NCI-H1436 treated with DMSO at 0.1 percent for 48 hours (cell line): ENCODE measurements at places on chromosomes 7 and 10.

GRCh38 chr7:22799633-22800032 lies 23.0 kb downstream of the TOMM7 start:
- no peak for DNase-seq

GRCh38 chr7:100825751-100826513 lies 1.4 kb downstream of the EPHB4 start:
- DNase-seq: no peak

DNA sequence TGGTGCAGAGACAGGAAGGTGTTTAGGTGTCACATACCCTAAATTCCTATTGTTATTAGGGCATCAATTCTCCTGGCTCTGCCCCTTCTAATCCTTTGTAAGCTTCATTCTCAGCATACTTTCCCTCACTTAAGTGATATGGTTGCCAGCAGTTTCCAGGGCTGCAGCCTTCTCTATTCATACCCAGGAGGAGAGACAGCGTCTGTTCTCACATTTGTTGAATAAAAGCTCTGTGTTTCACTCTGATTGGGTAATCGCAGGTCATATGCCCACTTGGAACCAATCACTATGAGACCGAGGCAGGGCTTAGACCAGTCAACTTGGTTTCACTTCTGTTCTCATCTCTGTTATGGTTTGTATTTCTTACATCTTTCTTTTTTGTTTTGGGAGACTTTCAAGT lies 109.6 kb upstream of the MTPN start:
- peak; percentile 77 for DNase-seq

DNA sequence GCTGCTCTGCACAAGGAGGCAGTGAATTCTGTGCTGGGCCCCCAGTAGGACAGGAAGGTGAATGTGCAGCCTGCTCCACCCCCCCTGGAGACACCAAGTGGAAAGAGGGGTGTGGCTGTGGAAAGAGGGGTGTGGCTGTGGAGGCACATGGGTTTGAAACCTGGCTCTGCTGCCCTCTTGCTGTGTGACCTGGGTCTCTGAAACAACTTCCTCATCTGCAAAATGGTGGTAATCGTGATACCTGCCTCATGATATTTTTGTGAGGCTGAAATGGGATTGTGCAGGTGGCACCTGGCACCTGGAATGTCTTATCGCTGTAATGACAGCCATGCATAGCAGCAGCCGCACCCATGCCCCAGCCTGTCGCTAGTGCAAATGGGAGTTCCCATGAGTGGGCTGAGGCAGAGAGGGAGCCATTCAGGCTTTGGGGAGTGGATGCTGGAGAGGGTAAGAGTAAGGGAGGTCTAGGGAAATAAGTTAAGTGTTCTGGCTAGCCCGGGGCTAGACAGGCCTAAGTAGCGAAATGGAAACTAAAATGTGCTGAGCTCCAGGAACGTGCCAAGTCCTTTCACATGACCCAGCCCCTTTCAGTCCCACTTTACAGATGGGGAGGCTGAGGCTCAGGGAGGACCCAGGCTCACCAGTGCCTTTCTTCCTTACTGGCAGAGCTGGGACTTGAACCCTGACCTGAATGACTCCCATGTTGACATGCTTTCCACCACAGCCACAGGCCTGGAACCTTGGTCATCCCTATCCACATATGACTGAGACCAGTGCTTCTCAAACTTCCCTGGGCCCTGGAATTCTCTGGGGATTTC lies 35.0 kb downstream of the C10orf105 start:
- DNase-seq: no peak

DNA sequence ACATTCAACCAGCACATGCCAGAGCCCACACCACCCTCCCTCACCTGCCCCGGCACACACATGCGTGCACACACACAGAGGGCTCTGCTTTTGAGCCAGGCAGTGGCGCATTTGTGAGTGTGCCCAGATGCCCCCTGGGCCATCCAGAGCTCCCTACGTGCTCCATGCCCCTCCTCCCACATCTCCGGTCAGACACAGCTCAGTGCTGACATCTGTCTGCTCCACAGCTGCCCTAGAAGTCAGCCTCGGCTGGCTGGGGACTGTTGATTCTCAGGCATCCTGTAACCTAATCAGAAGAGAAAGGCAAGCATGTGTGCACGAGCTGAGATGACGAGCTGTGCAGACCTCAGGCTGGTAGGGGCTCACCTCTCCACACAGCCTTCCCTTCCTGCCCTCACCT lies 135.1 kb downstream of the ZMIZ1 start:
- no peak for DNase-seq

GRCh38 chr7:113664867-113665266 lies 253.9 kb downstream of the PPP1R3A start:
- DNase-seq: no peak

- DNase-seq: no peak
Observed at GRCh38 chr7:157208571-157209413, 70.1 kb downstream of the UBE3C start.

DNA sequence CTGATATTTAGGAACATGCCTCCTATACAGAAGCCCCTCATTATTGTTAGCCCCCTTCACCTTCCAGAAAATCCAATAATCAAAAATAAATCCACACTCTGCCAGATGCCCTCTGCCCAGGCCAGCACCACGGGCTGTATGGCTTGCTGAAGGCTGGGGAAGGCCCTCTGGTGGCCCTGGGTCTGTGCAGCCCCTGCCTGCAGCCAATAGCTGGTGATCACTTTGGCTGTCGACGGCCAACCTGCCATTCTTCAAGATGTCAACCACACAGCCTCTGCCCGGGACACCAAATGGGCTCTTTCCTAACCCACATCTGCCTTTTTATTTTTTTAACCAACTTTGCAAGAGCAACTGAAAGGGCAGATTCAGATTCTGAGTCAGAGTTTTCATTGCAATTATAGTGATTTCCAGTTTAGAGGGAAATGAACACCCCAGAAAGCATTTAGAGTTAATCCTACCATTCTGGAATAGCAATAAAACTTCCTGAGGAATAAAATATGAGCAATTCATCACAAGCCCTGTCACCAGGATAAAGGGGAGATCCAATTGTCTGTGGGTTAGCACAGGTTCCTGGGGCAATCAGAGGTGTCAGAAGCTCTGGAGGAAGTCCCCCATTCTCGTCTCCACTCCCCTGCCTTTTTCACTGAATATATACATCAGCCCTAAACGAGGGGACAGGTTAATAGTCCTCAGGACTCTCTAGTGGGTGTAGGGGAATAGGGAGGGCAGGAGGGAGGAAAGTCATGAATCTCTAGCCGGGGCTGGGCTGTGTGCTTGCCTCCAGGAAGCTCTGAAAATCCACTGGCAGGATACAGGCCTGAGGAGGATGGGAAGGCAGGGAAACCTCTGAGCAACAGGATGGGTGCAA lies 211.3 kb downstream of the GRID1 start:
- no peak for DNase-seq

DNA sequence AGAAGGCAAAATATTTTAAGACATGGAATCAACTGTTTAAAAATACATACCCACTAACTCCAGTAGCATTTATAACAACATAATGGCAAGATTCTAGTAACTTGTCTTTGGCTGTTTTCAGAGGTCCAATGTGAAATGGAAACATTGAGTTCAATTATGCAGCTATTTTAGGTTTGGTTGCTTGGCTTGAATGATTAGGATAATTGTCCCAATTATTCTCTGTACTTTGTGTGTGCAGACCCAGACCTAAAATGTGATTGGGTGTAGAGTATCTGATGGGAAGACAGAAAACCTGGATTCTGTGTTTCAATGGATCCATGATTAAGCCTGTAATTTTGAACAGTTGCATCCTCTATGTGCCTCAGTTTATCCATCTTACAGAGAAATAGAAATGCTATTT lies 392.7 kb upstream of the NFE2L3 start:
- peak; percentile 79 for DNase-seq

GRCh38 chr7:53351681-53352080 lies 316.2 kb downstream of the POM121L12 start:
- DNase-seq: no peak

DNA sequence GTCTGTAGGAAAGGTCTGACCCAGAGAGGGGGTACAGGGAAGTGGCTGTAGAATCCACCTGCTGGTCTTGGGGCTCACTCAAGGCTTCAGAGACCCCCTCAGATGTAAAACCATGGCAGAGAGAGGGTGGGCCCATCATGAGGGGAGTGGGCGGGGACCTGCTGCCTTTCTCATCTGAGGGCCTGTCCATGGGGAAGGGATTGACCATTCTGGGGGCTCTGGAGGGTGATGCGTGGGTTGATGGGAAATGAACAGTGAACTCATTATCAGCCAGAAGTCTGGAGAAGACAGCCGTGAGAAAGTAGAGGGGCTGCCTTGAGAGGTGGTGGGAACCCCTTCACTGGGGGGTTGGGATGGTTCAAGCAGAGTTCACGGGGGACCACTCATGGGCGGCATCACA lies 66.8 kb downstream of the MINDY4 start:
- DNase-seq: no peak

GRCh38 chr7:90889210-90889609 lies 293.1 kb downstream of the CDK14 start:
- no peak for DNase-seq

- no peak for DNase-seq
Observed at GRCh38 chr10:113100281-113100680, 150.2 kb downstream of the TCF7L2 start.

DNA sequence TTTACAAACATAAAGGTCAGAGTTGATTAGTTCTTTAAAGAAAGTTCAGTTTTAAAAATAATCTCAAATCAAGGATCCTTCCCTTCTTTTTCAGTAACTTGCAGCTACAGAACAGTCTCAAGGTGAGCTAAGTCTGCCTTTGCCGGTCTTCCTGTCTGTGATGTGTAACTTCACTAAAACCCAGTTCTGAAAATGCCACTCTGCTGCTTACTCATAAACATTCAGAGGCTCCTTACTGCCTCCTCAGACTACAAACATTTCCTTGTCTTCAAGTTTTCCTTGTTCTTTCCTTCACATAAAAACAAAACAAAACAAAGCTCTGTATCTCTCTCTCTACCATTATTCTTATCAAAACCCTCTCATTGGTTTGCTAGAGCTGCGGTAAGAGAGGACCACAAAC lies 128.7 kb downstream of the ETV1 start:
- no peak for DNase-seq

DNA sequence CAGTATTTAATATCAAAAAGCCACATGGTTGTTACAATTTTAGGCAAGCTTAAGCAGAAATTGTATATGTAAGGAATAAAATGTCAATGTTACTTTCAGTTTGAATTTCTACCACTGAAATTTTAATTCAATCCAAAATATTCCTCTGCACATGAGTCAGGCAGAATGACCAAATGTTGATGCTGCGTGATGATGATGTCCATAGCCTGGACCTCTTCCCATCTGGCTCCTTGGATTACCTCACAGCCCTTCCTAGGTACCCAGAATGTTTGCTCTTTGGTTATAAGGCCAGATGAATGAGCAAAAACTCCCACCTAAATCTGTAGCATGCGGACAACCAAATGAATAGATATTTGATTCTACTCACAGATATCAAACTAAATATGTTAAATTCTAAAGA lies 258.3 kb upstream of the IMMP2L start:
- DNase-seq: no peak

- DNase-seq: no peak
Observed at GRCh38 chr10:50431791-50432190, 180.5 kb upstream of the ASAH2 start.

DNA sequence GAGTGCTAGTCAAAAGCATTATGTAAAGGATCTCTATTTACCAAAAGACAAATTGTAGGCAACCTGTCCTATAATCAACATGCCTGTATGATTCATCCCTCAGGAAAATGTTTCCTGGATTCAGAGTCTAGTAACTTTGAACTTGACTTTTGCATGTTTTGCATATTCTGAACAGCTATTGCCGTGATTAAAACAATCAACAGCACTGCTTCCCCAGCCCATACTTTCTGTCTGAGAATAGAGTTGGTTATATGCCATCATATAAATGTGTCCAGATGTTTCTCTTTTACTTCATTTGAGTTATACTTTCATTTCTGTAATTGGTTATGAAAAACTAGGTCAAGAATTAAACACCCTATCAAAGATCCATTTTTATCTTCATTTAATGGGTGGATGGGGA lies 83.5 kb downstream of the ZMYND11 start:
- no peak for DNase-seq

DNA sequence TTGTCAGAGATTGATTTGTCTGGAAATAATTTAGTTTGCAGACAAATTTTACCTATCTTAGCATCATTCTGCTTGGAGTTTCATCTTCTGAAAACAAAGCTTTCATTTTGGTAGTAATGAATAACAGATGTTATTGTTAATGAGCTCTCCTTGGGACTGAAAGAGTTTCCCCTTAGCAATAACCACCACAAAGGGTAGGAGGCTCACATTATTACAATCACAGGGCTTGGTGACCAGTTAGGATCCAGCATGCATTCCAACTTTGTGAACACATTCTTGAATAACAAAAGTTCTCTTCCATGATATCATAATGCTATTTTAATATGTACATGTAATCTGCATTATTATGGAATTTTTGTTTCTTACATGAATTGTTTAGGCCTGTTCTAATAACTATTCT lies 148.8 kb upstream of the VWC2 start:
- DNase-seq: no peak

- DNase-seq: no peak
Observed at GRCh38 chr7:90980545-90980944, 283.7 kb upstream of the FZD1 start.

- DNase-seq: no peak
Observed at GRCh38 chr10:17443707-17444387, 10.5 kb downstream of the ST8SIA6 start.

GRCh38 chr7:22823142-22823497 lies 471 bp upstream of the TOMM7 start:
- DNase-seq: no peak

GRCh38 chr7:47622946-47623640 lies 41.2 kb upstream of the TNS3 start:
- no peak for DNase-seq

DNA sequence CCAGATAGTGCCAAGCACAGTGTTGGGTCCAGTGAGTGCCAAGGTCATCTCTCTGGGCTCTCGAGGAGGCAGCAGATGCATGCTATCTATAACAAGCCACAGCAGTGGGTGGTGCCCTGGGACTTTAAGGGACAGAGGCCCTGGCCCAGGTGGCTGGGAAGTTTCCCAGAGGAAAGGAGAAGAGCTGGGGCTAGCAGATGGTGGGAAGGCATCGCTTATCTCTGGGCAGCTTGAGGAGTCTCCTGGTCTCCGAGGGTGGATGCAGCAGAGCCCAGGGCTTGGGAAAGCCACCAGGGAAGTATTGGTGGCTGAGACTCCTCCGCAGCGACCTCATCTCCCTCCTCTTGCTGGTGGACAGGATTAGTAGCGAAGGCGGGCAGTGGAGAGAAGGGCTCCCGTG lies 63.4 kb upstream of the LRRC4 start:
- no peak for DNase-seq

GRCh38 chr7:106896231-106896630 lies 31.1 kb downstream of the PIK3CG start:
- DNase-seq: peak; percentile 29
